Femur (tissue), 1 donor: ENCODE measurements at places on chromosomes 2 and 18.

DNA sequence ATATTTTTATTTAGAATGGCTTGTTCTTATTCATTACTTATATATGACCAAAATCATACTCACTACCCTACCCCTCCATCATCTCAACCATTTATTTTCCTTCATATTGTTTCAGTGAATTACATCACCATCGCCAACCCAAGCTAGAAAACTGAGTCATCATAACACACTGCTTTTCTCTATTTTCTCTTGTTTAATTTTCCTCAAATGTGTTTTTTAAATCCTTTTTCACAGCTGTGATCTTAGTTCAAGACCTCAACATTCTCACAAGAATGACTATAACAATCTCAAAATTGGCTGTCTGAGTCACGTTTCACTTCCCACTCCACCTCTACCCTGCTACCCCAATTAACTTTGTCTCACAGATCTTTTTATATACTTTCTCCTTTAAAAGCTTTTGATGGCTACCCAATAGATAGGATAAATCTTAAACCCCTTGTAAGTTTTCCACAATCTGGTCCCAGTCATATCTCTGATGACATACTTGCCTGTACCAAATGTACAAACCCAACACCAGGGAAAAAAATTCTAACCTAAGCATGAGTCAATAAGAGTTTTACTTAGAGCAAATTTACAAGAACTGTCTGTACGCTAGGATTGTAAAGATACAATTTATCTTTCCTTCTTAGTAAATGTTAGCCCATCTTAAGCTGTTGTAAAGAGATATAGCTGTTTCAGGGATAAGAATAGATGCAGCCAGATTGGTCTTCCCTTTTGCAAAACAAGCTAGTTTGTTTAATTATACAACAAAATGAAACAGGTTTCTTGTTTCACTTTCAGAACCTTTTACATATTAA is 635.1 kb upstream of the SLC39A10 start:
- DNase-seq, result no peak

- no peak for DNase-seq
Measured at GRCh38 chr2:145080426-145080825, 560.5 kb upstream of the ZEB2 start.

DNA sequence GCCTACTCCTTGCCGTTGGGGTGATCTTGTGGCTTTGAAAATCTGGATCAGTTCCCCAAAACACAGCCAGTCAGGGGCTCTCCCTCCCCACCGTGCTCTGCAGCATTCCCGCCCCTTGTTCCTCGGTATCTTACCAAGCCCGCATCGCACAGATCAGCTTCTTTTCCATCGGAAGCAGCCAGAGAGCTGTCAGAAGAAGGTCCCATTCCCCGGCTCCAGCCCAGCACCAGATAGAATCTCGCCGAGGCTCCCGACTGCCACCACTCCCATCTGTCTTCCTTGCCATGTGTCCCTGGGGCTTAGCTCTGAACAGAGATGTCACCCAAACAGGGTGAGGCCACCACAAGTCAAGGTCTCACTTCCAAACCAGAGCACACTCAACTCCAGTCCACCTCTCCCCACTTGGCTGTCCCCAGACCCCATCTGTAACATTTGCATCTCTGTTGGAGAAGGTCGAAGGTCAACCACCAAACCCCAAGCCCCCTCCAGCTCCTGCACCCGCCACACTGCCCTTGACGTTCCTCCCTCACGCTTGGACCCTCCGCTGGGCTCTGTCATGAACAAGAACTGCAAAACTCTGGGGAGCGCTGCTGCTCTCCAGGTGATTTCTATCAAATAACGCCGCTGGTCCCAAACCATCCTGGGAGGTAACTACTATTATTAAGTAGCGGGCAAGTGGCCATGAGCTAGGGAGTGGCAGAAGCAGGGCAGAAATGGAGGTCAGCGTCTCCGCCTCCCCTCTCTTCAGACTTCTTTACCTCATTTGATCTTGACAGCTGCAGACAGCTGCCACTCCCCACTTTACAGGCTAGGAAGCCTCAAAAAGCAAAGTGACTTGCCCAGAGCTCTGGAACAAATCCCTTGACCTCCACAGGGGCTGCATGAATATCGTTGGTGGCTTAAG is 70.0 kb upstream of the TAF1B start:
- DNase-seq, result no peak

- DNase-seq, result no peak
Measured at GRCh38 chr2:215835657-215836056, 177.7 kb downstream of the MREG start.

- DNase-seq, result no peak
Measured at GRCh38 chr18:48674758-48675351, 136.0 kb downstream of the CTIF start.

GRCh38 chr2:236642584-236643291 is 73.1 kb downstream of the ACKR3 start:
- DNase-seq, result peak; percentile 94

DNA sequence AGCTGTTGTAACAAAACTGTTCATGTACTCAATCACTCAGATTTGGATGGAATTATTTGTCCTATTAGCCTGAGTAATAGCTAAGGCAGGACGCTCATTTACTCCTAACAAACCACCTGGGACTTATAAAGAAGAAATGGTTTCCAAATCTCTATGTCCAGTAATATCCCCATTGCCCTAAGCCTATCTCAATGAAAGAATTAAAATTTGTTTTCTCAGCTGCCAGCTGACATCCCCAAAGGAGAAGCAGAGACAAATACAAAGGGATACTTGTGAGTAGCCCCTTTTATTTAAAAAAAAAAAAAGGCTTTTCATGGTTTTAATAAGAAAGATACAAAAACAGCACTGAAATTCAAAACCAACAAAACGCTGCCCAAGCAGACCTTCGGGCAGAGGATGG is 211.4 kb upstream of the PARD3B start:
- DNase-seq, result no peak

DNA sequence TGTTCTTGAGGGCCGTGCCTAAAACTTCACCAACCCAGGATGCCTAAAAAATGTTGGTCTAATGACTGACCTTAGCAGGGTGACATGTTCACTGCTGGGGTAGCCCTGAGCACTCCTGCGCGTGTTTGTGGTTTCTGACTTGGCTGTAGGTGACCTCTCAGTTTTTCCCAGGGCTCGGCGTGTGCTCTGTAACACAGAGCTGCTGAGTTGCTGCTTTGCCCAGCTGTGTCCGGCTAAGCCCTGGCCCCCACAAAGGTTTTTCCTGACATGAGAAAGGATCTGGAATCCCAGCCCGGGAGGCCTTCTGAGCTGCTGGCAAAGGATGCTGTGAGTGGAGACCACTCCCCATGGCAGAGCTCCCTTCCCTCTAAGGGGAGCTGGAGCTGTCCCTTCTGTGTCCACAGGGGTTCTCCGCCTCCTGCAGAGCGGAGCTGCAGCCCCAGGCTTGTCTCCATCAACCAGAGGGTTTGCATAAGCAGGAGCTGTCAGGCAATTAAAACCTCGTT is 52.7 kb downstream of the CRIM1 start:
- DNase-seq, result peak; percentile 25

GRCh38 chr2:184370954-184371353 is 227.4 kb upstream of the ZNF804A start:
- no peak for DNase-seq

DNA sequence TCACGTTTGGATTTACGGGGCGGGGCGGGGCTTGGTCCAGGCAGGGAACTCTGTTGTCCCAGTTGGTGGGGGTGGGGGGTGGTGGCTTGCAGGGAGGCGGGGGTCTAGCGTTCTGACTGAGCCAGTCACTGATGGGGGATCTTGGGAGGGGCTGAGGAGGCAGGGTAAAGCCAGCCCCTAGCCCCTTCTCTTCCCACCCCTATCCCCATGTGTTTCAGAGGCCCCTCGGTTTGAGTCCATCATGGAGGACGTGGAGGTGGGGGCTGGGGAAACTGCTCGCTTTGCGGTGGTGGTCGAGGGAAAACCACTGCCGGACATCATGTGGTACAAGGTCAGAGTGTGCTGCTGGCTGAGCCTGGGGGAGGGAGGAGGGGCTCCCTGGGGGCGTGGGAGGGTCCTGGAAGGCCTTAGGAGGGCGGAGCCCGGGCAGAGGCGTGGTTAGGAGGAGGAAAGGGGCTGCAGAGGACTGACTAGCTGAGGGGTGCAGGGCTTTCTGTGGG is 22.0 kb upstream of the GMPPA start:
- DNase-seq, result no peak

- DNase-seq, result no peak
Measured at GRCh38 chr2:117859924-117860647, 45.6 kb downstream of the DDX18 start.

- no peak for DNase-seq
Measured at GRCh38 chr2:45826884-45827635, 175.6 kb downstream of the PRKCE start.

GRCh38 chr2:152890736-152891135 is 172.3 kb downstream of the ARL6IP6 start:
- no peak for DNase-seq

DNA sequence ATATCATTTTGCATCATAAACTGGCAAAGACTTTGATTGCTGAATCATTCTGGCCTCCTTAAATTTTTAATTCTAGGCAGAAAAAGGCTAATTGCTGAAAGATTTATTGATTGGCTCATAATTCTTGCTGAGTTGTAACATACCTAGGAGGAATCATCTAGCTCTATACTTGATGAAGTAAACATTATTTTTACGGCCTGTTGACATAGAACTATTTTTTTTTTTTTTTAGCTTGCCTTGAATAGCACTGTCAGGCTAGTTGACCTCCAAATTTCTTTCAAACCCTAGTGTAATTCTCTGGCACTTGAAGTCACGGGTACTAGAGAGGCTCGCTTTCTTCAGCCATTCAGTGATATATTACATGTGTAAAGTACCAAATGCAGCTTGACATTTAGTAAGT is 2.8 kb downstream of the SERPINB12 start:
- DNase-seq, result no peak

DNA sequence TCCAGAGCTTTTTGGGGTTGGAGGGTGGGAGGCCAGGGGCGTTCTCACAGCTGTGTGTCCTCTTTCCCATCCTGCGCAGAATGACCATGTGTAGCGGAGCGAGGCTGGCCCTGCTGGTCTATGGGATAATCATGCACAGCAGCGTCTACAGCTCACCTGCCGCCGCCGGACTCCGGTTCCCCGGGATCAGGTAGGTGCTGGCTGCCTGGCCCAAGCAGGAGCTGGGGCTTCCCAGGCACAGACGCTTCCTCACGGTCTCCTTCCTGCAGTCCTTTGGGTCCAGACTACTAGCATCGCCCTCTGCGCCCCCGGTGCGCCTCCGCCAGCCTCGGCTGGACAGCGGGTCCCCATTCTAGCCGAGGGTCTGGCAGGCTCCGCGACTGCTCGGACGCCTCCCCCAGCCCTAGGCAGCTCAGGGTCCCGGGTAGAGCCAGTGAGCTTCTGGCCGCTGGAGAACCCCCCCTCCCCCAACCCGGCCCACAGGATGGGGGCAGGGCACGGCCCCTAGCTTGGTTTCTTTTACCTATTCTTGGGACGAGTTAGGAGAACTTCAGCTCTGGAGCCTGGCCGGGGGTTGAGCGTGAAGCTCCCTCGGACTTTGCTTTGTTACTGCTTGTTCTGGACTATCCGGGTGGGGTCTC is 756 bp downstream of the ADCYAP1 start:
- peak; percentile 19 for DNase-seq

GRCh38 chr18:78711316-78711715 is 268.3 kb upstream of the SALL3 start:
- DNase-seq, result no peak

- no peak for DNase-seq
Measured at GRCh38 chr2:71670430-71670795, 217.1 kb downstream of the DYSF start.

DNA sequence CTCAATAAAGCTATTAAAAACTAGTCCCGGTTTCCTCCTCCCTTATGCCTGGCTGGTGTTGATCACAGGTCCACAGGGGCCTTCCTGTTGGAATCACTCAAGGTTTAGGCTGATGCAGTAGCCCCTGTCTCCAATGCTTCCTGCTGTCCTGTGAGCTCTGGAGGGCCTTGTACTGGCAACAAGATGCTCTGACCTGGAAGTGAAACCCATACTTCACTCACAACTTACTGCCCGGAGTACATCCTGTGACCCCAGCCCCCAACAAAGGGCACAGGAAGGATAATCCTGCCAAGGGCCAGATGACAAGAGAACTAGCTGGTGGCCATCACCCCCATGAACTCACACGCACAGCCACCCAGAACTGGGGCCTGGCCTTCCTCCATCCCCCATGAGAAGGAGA is 50.3 kb downstream of the ZBTB7C start:
- no peak for DNase-seq

DNA sequence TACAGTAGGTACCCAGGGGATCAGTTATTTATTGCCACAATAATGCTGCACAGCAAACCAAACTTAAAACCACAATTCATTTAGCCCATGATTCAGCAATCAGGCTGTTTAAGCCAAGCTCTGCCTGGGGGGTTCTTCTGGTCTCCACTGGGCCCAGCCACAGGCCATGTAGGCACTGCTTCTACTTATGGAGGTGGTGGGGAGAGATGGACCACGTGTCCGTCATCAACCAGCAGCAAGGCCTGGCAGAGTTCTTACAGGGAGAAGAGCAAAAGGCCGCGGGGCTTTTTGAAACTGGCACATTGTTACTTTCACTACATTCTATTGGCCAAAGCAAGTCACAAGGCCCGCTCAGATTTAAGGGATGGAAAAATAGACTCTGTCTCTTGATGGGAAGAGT is 76.3 kb upstream of the DAPL1 start:
- DNase-seq, result no peak

DNA sequence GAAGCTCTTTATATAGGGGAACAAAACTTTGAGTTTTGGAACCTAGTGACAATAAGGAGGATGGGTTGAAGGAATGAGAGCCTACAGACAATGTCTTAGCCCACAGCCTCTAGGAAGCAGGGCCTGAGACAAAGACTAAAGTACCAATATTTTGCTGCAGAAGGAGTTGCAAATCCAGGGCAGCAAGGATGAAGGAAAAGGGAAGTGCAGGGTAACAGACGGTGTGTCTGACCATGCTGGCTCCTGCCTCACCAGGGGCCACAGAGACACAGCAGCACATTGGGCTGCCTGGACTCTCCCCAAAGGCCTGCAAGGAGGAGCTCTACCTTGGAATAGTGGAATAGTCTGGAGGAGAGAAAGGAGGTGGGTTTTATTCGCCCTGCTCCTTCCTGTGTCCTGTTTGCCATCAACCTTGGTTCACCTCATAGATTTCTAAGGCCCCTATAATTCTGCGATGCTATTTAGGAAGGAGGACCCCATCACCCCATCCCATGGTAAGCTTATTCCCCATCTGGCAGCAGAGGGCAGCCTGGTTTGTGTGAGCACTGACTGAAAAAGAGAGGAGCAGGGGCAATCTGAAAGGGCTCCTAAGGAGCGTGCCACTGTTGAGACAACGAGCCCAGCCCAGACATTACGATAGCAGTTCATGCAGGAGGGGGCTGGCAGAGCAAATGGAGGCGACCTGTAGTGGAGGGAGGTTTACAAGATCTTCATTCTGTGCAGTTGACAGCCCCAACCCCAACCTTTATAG is 143.4 kb downstream of the MGAT5 start:
- DNase-seq, result no peak

GRCh38 chr2:134642938-134643337 is 75.9 kb downstream of the TMEM163 start:
- no peak for DNase-seq
